ENCODE measurements at places on chromosomes 1 and 21.
A peak's percentile ranks its signal among the peaks of the same experiment; 100 is the strongest.

GRCh38 chr21:15676935-15677334 lies 52.8 kb upstream of the USP25 start:
- DNase-seq, result no peak

- no peak for DNase-seq
Observed at GRCh38 chr1:199087144-199087543, 448.3 kb downstream of the PTPRC start.

GRCh38 chr1:26413031-26413430 lies 2.4 kb downstream of the LIN28A start:
- DNase-seq, result no peak

GRCh38 chr1:237817277-237817676 lies 73.4 kb downstream of the ZP4 start:
- no peak for DNase-seq

DNA sequence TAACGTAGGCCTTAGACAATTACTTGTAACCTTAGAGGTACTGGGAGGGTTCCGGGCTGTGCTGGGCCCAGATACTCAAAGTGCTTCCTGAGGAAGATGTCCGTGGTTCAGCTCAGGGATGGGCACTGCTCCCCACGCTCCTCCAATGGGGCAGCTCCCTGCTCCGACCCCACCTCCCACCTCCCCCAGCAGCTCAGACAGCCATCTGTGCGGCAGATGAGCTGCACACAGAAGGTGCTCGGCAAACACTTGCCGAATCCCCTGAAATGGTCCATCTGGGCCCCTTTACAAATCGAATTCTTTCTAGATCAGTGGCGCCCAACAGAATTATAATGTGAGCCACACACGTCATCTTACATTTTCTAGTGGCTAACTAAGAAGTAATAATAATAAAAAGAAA lies 242.4 kb upstream of the RAB4A start:
- DNase-seq, result no peak

- DNase-seq, result no peak
Observed at GRCh38 chr1:25707280-25708016, 90.9 kb downstream of the MAN1C1 start.

- no peak for DNase-seq
Observed at GRCh38 chr21:25501462-25501861, 105.8 kb downstream of the MRPL39 start.

DNA sequence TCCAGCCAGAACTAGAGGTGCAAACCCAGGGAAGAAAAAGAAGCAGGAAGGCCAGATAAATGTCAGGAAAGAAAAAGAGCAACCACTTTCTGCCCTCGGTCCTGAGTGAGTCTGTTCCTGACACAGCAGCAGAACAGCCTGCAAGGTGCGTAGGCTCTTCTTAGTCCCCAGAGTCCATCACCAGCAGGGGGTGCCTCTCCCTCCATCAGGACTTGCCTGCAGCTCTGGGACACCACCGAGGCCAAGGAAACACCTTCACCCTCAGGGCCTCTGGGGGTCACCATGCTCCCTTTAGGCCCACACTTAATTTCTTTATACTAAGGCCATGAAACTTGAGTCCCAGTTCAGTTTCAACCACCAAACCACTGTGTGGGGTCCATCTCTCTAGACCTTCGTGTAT lies 43.7 kb upstream of the NFASC start:
- DNase-seq, result no peak

GRCh38 chr1:15188678-15189077 lies 35.1 kb downstream of the TMEM51 start:
- DNase-seq, result no peak

GRCh38 chr1:23865543-23865930 lies 2.6 kb downstream of the FUCA1 start:
- peak; percentile 16 for DNase-seq

GRCh38 chr1:87880764-87881163 lies 552.1 kb downstream of the LMO4 start:
- no peak for DNase-seq

- no peak for DNase-seq
Observed at GRCh38 chr1:70051926-70052325, 153.5 kb downstream of the LRRC40 start.

DNA sequence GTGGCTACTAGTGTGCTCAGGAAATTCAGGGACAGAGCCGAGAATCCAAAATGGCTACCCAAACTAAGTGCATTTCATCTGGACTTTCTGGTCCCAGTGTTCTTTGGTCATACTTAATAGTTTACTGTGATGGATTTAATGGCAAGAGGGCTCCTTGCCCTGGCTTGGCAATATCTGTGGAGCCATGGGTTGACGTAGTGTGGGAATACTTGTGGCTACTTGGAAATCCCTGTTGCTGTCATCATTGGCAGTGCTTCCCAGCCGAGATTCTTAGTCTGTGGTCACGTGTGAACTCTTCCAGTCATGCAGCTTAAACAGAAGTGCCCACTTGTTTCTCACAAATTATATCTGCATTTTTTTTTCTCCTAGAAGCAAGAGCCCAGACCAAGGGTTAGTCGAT lies 198.9 kb downstream of the HS2ST1 start:
- no peak for DNase-seq

DNA sequence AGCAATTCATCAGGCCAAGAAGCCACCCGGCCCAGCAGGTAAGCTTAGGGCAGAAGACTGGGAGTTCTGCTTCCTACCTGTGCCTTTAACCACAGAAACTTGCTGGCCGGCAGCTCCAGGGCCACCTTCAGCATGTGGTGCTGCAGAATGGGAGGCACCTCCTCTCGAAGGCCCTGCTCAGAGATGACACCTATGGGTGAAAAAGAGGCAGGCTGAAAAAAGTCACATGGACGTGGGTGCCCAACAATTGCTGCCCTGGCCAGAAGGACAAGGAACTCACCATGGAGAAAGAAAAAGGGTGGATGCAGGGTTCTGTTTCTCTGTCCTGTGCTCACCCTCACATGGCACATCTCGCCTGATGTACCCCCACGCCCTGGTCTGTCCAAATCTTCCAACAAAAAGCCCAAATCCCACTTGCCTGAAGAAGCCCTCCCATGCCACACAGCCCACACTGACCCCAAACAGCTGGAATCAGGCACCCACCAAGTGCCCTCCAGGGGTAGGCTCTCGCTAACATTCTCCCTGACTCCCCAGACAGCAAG lies 33.0 kb downstream of the URB1 start:
- no peak for DNase-seq

GRCh38 chr1:109883248-109883955 lies 27.2 kb upstream of the CSF1 start:
- DNase-seq, result peak; percentile 51

GRCh38 chr1:107326824-107327445 lies 186.1 kb downstream of the NTNG1 start:
- DNase-seq, result no peak

GRCh38 chr1:216794586-216794985 lies 71.4 kb upstream of the ESRRG start:
- peak; percentile 14 for DNase-seq

DNA sequence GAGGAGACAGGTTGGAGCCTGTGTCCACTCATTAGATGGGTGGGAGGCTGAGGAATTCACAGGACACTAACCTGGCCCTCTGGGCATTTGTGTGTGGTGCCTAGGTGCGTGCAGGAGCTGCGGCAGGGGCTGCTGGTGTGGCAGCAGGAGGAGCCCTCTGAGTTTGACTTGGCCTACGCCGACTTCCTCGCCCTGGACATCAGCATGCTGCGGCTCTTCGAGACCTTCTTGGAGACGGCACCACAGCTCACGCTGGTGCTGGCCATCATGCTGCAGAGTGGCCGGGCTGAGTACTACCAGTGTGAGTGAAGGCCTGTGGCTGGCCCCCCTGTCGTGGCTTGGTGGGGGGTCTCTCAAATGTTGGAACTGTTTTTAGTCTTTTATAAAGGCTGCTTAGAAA lies 3.6 kb downstream of the XKR8 start:
- no peak for DNase-seq

GRCh38 chr1:9375912-9376311 lies 83.2 kb downstream of the SPSB1 start:
- DNase-seq, result no peak

- no peak for DNase-seq
Observed at GRCh38 chr1:85601901-85602300, 21.3 kb downstream of the CCN1 start.

GRCh38 chr21:19914028-19914427 lies 1084.2 kb upstream of the NCAM2 start:
- no peak for DNase-seq

- no peak for DNase-seq
Observed at GRCh38 chr1:217139513-217139912, 416.3 kb upstream of the ESRRG start.

GRCh38 chr1:63124666-63125191 lies 197.6 kb upstream of the FOXD3 start:
- DNase-seq, result no peak

- DNase-seq, result no peak
Observed at GRCh38 chr1:173297798-173298391, 90.8 kb upstream of the TNFSF4 start.

DNA sequence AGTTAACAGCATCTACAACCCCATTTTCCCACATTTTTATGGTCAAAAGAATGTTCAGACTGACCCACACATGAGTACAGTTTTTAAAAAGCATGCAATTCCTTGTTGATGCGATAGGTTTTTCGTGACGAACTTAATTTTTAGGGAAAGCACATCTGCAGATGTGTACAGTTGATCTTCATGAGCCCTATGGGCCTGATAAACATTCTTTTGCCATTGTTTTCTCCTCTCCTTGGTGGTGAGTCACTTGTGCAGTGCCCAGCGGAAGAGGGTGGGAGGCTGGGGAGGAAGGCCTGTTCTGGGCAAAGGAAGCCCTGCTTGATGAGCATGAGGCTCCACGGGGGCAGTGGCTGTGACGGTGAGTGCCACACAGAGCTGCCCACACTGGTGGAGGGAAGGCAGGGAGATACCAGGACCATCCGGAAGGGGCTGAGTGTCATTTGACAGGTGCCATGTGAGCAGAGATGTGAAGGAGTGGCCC lies 5.3 kb downstream of the ARF1 start:
- DNase-seq, result no peak

- no peak for DNase-seq
Observed at GRCh38 chr1:87515781-87516180, 187.1 kb downstream of the LMO4 start.

DNA sequence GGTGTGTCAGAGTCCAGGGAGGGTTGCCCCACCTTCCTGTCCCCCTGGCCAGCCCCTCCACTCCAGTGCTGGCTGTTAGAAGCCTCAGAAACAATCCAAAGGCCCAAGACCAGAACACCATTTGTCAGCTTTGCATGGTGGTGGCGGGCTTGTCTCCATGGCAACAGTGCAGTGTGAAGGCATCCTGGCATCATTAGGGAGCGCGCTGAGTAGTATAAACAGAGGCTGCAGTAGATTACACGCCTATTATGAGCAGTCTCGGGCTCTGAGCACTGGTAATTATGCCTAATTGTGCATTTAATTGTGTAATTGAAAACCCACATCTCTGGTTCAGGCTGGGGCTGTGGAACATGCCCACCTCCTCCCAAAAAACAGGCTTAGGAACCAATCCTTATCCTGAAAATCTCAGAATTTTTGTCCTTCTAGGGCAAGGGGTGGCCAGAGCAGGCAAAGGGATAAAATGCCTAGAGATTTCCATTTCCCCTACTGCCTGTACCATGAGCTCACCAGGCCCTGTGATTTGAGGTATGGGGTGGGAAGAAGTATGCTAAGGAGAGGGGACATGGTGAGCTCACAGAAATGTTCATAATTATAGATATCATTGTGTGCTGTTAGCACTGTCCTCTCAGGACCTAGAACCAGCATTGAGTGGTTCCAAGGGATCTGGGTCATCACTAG lies 11.7 kb downstream of the NKAIN1 start:
- DNase-seq, result no peak

- no peak for DNase-seq
Observed at GRCh38 chr1:217133958-217134856, 411.0 kb upstream of the ESRRG start.

DNA sequence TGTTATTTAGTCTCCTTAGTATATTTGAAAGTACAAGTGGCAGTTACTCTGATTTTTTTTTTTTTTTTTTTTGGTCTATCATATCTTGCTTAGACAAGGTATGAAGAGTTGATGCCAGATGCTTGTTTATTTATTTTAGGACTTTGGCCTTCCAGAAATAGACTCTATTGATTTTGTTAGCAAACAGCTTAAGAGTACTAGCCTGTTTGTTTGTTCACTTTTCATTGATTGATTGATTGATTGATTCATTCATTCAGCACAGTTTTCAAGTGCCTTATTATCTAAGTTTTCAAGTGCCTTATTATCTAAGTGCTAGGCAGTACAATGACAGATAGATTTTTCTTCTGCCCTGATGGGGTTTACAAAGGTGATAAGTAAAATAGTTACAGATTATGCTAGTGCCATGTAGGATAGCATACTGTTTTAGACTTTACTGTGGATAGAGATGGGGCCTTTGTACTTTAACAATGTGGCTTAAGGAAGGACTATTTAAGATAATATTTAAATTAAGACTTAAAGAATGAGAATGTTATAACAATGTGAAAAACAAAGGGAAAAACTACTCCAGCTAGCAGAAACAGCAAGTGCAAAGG lies 50.5 kb downstream of the MTF2 start:
- no peak for DNase-seq

DNA sequence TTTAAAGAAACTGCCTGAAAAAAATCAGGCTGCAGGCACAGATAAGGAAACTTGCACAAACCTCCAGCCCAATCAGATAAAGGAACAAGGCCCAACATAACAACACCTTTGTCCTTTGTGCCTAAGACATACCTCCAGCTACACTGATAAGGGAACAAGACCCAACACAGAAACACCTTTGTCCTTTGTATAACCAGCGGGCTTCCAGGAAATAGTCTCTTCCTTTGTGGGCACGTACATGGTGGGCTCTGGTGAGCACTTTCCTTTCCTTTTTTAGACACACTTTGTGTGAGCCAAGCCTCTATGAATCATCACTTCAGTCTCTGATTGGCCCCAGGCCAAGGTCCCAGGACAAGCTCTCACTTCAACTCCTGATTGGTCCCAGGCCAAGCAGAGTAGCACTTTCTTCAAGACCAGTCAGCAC lies 23.6 kb downstream of the ZNF670 start:
- no peak for DNase-seq

- DNase-seq, result no peak
Observed at GRCh38 chr1:11523261-11523660, 44.3 kb downstream of the DISP3 start.

DNA sequence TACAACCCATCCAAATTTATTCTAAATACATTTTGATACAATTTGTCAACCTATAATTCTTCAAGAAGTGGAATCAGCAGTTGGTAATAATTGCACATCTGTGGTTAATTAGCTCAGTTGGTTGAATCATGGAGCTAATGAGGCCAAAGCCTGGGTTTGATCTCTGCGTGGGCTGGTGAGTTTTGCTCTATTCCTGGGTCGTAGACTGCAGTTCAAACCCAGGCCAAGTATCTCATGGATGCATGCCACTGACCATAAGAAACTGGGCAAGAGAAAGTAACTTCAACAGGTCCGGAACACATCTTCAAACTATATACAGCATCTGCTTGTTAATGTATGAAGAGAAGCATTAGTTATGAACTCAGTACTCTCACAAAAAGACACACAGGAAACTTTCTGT lies 779.7 kb downstream of the USP25 start:
- DNase-seq, result no peak

GRCh38 chr1:202934755-202935154 lies 7.7 kb upstream of the KLHL12 start:
- DNase-seq, result no peak
